Left cardiac atrium (tissue), 4 donors: ENCODE measurements at places on chromosomes 2 and 18.

DNA sequence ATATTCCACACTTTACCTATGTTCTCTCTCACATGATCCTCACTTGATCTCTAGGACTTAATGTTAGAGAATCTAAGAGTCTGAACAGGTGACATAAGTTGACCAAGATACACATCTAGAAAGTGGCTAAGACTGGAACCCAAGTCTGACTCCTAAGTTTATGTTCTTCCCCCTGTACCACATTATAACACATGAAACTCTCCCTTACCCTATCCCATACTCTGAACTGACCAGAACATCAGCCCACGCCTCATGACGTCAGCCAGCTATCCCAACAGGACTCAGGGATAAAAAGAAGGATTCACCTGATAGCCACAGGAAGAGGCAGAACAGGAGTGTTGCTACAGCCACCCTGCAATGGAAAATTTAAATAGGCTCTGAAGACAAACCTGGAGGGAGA, 392.2 kb downstream of the ZEB2 start:
- DNase-seq, result no peak

- no peak for DNase-seq
Observed at GRCh38 chr2:54528311-54528955, 72.3 kb downstream of the SPTBN1 start.

DNA sequence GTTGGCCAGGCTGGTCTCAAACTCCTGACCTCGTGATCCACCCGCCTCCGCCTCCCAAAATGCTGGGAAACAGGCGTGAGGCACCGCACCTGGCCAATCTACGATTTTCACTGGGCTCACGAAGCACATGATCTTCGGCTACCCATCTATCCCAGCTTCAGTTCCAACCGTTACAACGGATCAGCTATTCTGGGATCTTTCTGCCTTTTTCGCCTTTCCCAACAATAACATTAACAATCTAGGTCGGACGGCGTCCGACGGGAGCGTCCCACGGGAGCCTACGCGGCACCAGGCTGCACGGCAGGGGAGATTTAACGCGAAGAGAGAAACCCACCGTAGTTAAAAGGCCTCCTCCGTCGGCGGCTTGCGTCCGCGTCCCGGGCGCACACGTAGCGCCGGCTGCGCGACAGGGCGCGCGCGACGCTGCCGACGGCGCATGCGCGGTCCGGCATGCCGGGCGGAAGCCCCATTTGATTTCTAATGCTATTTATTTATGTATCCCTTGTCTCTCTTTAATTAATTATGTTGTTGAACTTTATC, at the start of gene MSL3B:
TSS of gene MSL3B (minus strand) at position 394 of the 540 bp plus-strand sequence.
- DNase-seq, result peak; percentile 40

DNA sequence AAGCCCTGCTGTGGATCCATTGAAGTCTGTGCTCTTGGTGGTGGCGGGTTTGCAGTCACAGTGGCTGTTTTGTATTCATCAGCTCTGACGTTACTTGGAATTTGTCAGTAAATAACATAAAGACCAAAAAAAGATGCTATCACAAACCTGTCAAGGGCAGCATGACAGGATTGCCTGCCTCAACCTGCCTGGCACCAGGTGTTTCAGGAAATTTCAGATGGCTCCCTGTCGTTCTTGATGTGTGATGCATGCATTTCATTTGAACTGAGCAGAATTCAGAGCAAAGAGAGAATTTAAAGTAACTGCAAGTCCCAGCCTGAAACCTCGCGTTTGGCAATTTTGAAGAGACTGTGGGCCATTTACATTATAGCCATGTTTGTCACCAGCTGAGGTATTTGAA, 50.3 kb upstream of the EPC2 start:
- no peak for DNase-seq

GRCh38 chr2:184677171-184677570, 78.8 kb downstream of the ZNF804A start:
- DNase-seq, result no peak

DNA sequence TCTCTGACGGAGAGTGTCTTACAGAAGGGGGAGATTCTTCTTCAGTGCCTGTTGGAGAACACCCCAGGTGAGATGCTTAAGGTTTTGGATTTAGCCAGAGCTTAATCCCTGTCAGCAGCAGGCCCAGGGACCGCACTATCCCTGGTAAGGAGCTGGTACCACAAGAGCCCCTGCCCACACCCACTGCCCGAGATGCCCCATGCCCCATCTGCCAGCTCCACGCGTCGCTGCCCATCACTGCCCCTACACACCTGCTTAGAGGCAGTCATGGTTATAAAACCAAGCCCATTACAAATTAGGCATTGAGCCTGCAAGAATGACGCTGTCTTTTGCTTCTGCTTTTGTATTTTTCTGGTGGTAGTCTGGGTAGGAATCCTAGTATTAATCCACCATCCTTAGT, 21.7 kb downstream of the CEP68 start:
- no peak for DNase-seq

GRCh38 chr2:222000326-222000725, 298.5 kb downstream of the PAX3 start:
- no peak for DNase-seq

DNA sequence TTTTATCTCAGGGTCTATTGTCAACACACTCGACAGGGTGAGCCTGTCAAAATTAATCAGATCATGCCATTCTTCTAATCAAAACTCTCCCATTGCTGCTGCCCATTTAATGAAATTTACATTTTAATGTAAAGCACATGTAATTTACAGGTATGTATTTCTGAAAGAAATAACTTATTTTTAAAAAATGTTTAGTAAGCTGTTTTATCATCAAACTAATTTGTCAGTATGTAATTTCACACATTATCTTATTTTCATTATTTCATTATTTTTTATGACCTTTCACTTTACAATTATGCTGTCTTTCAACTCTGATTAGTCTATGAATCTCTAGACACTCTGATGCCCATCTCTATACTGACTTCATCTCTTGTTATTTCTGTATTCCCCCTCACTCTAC, 467.8 kb downstream of the ZNF804A start:
- no peak for DNase-seq

- no peak for DNase-seq
Observed at GRCh38 chr18:64055019-64055418, 85.1 kb downstream of the SERPINB8 start.

DNA sequence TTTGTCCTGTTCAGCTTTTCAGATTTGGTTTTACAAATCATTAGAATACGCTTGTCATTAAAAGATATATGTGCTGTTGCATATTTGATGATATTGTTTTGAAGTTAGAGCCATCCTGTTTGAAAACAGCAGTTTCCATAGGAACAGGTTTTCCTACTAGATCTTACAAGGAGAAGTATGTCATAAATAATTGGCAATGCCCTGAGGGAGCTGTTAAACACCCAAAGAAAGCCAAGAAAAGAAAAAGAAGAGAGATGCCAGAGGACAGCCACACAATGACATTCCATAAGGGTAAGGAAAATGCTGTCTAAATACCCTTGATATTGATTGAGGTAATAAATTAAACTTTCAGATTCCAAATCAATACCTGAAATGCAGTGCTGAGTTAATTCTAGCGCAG, 392.2 kb upstream of the CRIM1 start:
- DNase-seq, result no peak

DNA sequence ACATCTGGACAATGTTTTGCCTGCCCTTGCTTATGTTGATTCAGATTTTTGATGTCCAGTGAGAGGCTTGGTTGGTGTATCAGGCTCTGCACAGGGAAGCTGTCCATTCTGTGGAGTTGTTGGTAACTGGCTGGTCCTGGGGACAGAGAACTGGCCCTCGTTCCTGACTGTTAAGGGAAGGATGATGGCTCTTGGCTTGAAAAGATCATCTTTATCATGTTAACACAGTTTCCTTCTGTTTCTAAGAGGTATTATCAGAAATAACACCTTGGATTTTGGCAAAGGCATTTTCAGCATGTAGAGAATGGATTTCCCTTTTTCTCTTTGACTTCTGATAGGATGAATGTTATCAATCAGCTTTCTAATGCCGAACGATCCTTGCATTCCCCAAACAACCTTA, 19.3 kb downstream of the STK25 start:
- DNase-seq, result no peak

DNA sequence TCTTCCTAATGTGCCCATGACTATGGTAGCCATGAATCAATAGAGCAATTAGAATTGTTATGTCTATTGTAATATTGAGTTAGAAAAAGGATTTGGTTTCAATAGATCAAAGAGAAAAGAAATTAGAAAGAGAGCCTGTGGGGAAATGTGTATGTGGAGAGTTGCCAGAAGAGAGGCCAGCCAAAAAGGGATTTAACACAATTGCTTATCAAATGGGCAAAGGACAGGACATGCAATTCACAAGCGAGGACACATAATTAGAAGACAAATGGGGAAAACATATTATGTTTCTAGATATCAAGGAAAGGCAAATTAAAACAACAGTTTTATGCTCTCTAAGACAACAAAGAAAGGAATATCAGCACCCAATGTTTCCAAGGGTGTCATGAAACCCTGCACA, 403.2 kb upstream of the KLHL29 start:
- no peak for DNase-seq

DNA sequence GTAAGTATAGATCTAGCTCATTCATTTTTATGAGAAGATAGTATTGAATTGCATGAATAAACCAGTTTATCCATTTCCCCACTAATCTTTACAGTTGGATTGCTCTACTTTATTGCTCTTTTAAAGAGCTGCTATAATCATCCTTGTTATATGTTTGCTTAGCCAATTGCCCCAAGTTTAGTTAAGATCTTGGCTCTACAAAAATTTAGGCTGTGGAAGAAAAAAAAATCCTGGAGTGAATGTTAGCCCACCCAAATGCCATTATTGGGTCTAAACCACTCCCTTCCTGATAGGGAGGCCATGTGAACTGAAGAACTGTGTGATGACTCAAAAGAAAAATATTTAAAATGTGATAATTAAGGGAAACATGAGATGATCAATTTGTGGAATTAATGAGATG, 2.9 kb downstream of the ALS2 start:
- DNase-seq, result no peak

- DNase-seq, result no peak
Observed at GRCh38 chr2:54579682-54580620, 123.8 kb downstream of the SPTBN1 start.

DNA sequence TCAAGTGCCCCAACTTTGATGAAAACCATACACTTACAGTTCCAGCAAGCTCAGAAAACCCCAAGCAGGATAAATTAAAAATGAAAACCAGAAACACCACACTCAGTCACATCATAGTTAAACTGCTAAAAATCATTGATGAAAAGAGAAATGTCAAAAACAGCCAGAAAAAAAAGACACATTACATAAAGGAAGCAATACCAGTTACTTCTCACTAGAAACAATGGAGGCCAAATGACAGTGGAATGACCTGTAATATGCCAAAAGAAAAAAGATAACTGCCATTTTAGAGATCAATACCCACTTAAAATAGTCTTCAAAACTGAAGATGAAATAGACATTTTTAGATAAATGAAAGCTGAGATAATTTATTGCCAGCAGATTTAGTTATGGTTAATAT, 66.0 kb downstream of the MAP3K20 start:
- no peak for DNase-seq

DNA sequence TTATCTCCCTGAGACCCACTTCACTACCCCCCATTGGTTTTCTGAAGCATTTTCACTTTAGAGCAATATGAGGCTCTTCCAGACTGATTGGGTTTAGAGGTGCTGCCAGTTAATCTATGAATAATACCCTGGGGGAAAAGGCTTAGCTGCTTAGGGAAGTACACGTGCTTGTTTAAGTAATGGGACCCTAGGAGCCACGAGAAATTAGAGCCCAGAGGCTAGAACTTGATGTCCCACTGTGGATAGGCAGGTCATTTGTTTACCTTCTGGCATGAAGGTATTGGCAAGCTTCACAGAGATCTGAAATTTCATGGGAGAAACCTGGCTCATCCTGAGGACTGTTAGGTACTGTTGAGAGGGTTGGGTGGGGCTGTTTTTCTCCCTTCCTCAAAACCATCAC, 59.7 kb downstream of the CLIP4 start:
- no peak for DNase-seq

DNA sequence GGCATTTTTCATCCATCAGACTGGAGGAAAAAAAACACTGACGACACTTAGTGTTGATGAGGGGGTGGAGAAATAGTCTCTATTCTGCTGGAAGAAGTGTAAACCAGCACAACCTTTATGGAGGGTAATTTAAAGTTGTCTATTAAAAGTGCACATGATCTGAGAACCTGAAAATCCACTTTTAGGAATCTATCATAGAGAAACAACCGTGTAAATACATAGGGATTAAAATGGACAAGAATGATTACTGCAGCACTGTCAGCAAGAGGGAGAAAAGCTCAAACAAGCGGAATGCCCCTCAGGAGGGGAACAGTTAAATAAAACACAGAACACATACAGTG, 79.6 kb upstream of the MGAT4A start:
- DNase-seq, result no peak
